ENCODE measurements at places on chromosomes 2 and 18.
A peak's percentile ranks its signal among the peaks of the same experiment; 100 is the strongest.

GRCh38 chr18:52391810-52392559 lies 52.0 kb downstream of the DCC start:
- peak; percentile 25 for DNase-seq

GRCh38 chr18:46163941-46164499 lies 59.8 kb downstream of the HAUS1 start:
- DNase-seq: no peak

- DNase-seq: peak; percentile 11
Observed at GRCh38 chr18:51867767-51868166, 472.2 kb upstream of the DCC start.

GRCh38 chr18:63528863-63529492 lies 13.2 kb upstream of the SERPINB12 start:
- no peak for DNase-seq

DNA sequence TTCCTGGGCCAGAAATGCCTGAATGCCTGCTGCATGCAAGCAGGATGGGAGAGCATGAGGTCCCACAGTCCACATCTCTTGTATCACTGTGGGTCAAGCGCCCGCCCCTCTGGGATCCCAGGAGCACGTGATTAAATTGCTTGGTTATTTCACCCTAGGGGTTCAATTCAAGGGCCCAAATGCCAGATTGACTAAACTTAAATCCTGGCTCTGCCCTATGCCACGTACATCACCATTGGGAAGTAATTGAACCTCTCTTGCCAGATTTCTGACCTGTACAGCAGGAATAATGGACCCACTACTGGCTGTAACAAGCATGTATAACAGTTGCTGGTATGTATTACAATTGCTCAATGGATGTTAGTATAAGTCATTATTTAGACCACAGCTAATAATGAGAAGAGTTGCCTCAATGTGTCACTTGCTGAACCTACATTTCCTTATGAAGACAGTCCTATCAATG lies 19.9 kb downstream of the FHL2 start:
- no peak for DNase-seq

DNA sequence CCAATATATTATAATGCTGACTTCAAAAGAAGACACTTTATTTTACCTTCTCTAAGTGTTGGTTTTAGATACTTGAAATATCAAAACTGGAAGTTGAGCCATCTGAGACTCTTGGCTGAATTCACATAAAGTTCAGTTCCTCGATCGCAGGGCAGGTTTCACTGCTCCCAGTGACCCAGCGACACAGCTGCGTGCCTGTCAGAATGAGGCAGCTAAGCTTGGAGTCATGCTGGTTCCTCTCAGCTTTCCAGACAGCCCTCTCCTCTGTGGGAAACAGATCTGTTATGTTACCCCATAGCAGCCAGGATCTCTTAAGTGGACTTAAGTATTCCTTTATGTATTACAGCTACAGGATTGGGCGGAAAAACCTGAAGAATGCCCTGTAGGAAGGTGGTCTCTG lies 142.8 kb upstream of the ALPP start:
- no peak for DNase-seq

- peak; percentile 0 for DNase-seq
Observed at GRCh38 chr2:35714883-35715282, 640.7 kb upstream of the CRIM1 start.

- no peak for DNase-seq
Observed at GRCh38 chr18:54090856-54091255, 133.6 kb downstream of the MBD2 start.

GRCh38 chr2:104638859-104639202 lies 215.1 kb upstream of the POU3F3 start:
- no peak for DNase-seq

DNA sequence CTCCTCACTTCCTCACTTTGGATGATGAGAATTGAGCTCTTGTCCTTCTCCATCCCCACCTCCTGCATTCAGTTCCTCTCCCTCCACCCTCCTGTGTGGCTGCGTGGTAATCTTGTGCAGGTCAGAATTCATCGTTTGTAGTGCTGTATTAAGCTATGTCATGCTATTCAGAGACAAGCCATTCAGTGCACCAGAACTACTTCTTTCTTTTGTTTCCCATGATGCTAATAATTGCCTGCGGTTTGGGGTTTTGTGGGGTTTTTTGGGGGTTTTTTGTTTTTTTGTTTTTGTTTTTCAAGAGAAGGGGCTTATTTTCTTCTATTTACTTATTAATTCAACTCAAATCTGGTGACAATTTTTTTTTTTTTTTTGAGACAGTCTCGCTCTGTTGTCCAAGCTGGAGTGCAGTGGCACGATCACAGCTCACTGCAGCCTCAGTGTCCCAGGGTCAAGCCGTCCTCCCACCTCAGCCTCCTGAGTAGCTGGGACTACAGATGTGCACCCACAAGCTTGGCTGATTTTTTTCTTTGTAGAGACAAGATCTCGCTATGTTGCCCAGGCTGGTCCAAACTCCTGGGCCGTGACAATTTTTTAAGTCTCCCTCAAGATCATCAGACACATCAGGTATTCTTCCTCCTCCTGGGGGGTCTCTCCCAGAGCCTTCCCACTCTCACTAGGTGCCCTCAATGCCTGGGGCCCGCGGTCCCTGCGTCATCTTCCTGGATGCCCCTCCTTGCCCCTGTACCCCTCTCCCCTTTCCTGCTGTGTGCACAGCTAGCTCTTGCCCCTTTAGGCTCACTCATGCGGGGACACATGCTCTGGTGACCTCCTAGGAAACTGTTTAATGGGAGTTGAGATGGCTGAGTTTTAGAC lies 37.8 kb downstream of the MAL start:
- DNase-seq: no peak

DNA sequence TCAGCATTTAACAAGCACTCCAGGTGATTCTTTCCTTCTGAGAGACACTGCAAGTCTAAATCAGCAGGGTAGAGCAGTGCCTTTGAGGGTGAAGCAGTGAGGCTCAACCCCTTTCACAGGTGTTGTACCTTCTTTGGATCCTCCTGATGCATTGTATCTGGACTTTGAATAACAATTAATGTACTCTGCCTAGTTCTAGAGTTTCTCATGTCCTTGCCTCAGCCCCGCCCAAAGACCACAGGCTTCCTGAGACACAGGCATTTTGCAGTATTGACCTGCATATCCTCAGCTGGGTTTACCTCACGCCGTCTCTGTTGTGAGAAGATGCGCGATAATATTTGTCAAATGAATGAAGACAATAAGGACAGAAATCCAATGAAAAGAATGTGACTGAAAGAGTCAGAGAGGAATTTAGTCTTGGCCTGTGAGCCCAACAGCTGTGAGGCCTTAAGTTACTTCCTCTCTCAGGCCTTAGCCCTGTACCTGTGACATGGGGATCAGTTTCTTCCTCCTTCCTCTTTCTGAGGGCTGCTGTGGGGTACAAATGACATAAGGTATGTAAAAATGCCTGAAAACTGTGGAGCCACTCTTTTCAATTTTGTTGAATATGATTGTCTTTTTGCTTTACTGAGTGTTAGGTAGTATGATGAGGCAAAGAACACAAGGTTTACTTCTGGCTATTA lies 43.7 kb downstream of the WIPF1 start:
- no peak for DNase-seq

DNA sequence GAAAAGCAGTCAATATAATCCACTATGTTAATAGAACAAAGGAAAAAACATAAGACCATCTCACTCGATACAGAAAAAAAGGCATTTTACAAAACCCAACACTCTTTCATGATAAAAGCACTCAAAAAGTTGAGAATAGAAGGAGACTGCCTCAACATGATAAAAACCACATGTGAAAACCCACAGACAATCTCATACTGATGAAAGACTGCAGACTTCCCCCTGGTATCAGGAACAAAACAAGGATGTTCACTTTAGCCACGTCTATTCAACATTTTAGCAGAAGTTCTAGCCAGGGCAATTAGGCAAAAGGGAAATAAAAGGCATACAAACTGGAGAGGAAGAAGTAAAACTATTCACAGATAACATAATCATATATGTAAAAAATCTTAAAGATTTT lies 285.9 kb downstream of the EIPR1 start:
- DNase-seq: no peak

DNA sequence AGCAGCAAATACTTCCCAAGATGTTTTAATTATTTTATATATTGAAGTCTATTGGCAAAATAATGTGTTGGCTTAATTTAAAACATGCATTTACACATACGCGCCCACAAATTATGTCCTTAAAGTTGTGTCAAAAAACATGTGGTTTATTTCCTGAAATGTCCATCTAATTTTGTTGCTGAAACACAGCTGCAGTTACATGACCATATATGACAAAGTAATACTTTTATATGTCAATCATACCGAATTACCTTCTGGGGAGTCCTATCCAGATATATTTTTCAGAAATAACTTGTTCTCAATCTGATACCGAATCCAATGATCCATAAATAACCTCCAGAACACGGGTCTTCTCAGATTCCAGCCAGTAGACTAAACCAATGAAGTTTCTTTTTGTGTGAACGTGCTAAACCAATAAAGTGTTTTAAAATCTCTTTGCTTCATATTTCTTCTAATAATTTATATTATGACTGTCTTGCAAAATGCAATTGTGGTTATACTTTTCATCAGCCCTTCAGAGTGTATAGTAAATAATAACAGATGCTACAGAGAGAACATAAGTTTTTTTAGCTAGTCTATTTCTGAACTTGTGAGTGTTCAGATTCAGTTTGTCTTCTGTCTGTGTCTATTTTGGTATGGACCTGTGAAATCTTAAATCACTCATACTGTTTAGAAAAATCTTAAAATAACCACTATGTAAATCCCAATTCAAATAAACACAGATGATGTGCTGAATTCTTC lies 2.4 kb downstream of the SCG2 start:
- DNase-seq: peak; percentile 61

GRCh38 chr2:232487385-232488096 lies at the start of gene ECEL1:
ECEL1 (minus strand) TSS chr2:232487834; CDS start chr2:232486653, 1,181 bp downstream.
- DNase-seq: no peak

GRCh38 chr2:85655961-85656417 lies 12.0 kb downstream of the SFTPB start:
- peak; percentile 61 for DNase-seq

All from fibroblast of upper back skin (primary cell).